NCI-H1105 treated with DMSO at 0.1 percent for 48 hours (cell line): ENCODE measurements at places on chromosomes 12 and 14.

GRCh38 chr12:120962532-120963020 is 15.8 kb upstream of the HNF1A start:
- no peak for DNase-seq

- no peak for DNase-seq
Measured at GRCh38 chr14:35338731-35339405, 46.7 kb downstream of the PSMA6 start.

DNA sequence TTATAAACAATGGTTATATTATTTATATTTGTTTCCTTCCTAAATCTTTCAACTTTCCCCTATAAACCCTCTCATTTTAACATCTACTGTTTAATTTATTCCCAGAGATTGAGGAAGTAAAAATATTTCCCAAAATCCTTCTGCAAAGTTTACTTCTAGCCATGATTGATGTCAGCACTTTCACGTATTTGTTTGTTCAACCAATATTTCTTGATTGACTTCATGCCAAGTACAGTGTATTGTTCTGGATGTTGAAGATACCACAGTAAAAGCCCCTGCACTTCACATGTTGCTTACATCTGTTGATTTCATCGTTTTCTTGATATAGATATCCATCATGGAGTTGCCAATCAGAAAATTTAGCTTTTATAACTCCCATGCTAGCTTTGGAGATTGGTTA is 81.8 kb downstream of the TTLL5 start:
- no peak for DNase-seq

GRCh38 chr12:54352022-54352531 is 12.2 kb downstream of the GPR84 start:
- DNase-seq: peak; percentile 66

DNA sequence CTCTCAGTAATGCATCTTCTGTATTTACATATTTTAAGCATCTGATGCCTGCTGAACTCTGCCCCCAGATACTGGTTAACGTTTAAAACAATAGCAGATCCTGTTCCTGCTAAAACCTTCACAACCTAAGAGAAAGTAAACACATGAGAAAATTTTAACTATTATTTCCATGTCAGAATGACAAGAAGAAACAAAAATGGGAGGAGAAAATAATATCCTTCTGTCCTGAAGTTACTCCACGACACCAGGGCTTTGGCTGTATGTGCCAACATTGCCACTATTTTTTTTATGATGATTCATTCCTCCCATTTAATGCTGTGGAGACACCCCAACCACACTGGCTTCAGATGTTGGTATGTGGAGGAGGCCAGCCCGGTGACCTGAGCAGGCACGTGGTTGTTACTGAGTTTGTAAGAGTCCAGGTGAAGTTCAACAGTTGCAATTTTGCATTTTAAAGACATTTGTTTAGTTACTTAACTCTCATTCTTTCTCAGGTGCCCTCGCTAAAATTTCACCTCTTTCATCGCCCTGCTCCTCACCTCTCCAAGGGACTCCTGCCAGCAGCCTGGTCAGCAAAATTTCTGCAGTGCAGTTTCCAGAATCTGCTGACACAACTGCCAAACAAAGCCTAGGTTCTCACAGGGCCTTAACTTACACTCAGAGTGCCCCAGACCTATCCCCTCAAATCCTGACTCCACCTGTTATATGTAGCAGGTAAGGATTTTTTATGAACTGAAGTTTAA is 65.5 kb upstream of the SLCO1C1 start:
- DNase-seq: no peak

DNA sequence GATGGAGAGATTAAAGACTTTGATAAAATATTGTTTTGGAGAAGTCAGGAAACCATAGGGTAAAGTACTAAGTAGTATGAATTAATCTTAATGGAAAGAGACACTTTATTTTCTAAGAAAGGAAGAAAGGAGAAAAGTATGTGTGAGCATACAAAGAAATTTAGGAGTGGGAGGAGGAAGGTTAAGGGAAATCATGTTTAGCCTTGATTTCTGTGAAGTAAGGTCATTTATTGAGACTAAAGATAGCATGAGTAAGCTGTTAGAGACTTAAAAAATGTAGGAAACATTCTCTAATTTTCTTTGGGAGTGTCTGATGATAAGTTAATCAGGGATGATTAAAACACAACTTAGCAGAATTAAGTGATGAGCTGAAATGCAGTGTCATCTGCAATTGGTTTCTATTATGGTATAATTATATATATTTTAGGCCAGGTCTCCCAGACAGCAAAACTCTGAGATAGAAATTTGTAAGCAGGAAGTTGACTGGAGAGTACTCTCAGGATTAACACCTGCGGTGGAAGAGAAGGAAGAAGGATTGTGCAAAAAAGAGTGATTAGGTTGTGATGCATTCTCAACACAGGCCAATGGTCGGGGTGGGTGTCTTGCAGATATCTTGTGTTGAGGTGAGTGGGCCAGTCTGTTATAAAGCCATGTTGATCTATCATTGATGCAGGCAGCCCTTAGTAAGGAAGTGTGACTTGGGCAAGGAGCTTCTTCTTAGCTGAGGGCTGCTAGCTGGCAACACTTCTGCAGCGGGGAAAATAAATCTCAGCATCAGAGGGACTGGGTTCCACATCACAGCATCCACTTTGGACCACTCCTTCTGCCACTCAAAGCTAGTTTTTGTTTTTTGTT is 256.2 kb downstream of the AEBP2 start:
- DNase-seq: no peak

GRCh38 chr12:22598763-22599161 is 26.2 kb upstream of the ETNK1 start:
- DNase-seq: no peak

DNA sequence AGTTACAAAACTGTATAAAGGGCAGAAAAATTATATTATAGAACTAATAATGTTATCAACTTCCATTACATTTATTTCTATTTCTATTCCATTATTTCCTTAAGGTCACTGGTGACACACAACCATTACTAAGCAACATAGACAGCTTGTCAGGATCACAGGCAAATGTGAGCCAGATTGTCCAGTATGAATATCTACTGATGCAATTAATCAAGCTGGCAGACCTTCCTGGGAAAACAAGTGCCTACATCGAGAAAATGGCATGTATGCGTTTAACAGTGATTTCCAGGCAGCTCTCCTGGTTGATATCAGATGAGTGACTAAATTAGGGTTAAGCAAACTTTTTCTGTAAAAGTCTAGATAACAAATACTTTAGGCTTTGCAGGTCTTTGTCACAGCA is 36.9 kb upstream of the TSPAN8 start:
- DNase-seq: no peak

DNA sequence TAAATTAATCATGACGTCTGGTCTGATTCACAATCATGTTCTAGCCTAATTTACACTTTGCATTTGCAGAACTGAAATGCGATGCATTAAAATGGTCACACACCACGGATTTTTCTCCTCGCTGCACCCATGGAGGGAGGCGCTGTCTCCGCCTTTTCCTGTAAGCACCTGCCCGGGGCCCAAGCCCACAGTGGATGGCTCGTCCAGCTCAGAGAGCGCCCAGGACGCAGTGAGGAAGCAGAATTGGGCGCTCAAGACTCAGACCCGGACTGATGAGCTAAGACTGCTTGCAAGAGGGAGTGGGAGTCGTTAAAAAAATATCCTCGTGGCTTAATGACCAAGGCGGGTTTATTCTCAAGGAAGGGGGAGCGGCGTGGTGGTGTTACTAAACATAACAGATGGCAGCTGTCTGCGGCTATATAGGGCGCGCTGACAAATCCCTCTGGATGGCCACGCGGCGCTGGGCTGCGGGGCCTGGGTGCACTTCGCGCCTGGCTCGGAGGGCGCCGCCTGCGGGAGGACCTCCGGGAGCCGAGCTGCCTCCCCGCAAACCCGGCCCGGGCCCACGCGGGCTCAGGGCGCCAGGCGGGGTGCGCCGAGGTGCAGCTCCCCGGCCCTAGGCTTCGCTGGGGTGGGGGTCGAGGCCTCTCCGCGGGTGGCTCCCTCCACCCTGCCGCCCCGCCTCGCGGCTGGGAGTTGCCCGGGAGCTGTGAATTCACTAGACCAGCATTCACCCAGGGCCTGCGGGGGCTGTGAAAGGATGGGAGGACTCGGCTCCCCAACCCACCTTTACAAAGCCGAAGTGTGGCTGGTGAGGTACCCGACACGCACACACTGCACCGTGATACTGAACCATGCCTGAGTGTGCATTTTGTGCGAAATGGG is 78.7 kb downstream of the PPM1A start:
- peak; percentile 90 for DNase-seq

DNA sequence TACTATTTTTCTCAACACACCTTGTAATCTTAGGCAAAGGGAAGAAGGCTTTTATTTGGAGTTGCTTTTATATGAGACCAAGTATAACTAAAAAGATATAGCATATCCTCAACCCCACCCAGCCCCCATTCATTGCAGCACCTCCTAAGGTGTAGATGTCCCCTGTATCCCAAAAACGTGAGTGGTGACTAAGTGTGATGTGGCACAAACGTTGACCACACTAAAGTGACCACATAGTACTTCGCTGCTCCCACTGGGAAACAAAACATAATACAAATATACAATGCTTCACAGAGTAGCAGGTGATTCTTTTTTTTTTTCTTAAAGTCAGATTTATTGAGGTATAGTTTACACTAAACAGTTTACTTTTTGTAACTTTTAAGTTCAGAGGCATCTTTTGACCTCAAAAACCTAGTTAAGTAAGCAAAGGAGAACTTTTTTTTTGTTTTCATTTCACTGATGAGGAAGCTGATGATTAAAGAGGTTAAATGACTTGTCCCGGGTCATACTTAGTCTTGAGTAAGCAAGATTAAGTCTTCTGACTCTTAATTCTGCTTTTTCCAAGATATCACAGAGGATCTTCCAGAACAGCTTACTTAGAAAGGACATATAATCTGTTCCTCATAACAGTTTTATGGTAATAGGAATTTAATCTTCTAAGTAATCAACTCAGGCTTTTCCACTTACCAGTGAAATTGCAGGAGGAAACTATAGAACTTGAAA is 245.2 kb upstream of the PLEKHG7 start:
- DNase-seq: no peak

- no peak for DNase-seq
Measured at GRCh38 chr14:93932642-93933041, 5.5 kb downstream of the FAM181A start.

DNA sequence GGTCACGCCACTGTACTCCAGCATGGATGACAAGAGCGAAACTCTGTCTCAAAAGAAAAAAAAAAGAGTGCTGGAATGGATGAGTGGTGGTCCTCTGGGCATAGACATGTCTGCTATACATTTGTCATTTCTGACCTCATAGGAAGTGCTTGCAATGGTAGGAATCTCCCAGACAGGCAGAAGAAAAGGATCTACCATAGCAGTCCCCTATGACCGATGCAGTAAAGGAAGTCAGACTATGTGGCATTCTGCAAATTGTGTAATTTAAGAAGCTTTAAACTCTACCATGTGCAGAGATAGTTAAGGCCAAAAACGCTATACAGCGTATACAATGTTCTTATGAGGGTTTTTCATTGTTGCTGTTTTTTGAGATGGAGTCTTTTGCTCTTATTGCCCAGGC is 24.7 kb upstream of the RAP1B start:
- no peak for DNase-seq

DNA sequence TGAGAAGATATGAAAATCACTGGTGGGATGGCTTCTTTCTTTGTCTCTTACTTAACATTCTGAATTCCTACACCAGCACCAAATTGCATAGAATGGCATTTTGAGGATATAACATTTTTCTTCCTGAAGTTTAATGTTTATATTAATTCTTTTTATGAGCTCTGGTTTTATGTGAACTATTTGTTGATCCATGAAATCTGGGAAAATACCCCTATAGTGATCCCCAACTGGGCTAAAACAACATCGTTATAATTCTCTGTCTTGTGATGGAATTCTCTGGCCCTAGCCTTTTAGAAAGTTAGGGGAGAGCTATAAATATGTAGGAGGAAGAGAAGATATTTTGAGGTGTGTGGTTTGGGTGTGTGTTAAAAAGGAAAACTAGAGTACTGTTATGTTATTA is 29.2 kb downstream of the PELI2 start:
- no peak for DNase-seq

GRCh38 chr12:95193139-95193538 is 24.1 kb downstream of the FGD6 start:
- no peak for DNase-seq

DNA sequence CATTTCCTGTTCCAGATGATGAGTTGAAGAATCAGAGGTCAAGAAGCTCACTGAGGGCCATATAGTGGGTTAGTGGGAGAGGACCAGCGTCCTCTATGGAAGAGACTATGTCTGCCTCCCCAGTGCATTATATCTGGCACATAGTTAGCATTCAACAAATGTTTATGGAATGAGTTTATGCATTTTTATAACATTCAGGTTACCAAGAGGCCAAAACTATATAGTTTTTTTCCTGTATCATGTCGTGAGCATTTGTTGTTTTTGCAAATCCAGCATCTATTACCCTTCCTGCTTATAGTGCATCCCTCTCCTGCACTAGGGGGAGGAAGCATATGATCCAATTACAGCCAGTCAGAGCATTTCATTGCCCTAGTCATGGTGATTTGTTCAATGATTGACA is 60.6 kb downstream of the SUDS3 start:
- no peak for DNase-seq

DNA sequence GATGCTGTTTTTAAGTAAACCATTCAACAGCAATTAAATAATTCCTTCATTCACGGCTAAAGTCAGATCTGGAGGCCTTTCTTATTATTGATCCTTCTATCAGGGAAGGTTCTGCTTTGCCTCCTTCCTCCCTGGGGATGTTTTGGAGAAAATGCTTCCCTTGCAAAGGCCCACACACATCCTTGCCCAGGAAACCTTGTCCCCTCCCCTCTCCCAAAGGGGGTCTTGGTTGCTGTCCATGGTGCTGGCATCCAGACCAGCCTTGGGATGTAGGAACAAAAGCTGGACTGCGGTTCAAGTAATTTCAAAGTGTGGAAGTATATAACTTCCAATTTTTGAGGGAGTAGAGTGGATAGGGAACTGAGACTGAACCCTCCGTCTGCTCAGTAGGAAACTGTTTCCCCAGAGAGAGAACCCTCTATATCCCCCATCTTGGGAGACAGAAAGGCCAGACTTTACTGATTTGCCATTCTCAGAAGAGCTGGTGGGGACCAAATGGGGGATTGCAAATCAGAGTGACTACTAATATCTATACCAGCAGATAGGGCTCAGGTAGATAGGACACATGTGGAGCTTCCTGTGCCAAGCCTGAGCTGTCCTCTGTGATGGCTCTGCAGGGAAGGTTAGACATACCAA is 5.6 kb downstream of the MARCHF9 start:
- no peak for DNase-seq
